ENCODE measurements at places on chromosomes 3 and 15.

- DNase-seq: no peak
Observed at GRCh38 chr15:45703670-45704328, 69.0 kb downstream of the SQOR start.

DNA sequence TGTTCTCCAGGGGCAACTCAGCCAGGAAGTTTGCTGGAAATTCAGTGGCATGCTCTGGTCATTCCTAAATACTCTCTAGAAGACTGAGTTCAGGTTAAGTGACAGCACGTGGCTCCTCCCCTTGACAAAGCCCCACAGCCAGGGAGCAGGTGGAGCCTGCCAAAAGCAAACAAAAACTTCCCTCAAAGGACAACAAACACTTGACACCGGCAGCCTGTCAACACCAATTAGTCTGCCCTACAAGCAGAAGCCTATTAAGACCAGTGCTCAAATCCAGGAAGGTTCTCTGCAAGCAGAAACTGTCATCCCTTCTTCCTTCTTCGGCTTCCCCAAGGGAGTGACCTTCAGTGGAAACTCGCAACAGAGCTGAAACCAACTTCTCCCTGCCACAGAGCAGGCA lies 5.0 kb downstream of the MEX3B start:
- DNase-seq: no peak

- DNase-seq: no peak
Observed at GRCh38 chr15:41971895-41972252, 483 bp downstream of the EHD4 start.

DNA sequence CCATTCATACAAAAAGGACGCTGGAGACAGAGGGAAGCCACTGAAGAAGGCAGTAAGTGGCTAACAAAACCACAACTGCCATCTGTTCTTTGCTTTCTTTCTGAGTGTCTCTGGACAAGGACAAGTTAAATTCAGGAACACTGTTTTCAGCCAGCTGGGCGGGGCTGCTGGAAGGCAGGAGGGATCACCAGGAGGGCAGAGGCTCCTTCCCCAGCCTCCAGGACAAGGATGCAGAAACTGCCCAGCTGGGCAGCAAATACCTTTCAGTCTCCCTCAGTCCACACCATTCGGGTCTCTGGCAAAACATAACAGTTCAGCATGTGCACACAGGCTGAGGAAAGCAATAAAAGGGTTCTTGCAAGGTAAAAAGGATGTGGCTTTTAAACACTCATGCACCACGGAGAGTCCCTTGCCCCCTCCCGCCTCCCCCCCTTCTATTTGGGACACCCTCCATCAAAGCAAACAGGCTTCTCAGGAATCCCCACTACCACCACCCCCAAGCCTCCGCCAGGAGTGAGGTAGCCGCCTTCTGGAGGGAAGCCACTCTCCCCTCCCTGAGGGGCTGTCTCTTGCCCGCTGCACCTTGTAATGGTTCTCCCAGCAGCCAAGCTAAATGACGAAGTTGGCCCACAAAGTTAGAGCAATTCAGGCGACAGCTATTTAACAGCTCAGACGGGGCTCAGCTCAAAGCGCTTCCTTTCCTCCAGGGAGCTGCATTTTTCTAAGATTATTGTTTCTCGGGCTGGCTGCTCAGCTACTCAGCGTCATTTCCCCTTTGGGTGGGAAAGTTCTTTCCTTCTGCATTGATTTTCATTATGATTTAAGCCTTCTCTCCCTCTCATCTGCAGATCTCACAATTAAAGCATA lies 3.8 kb downstream of the HEG1 start:
- no peak for DNase-seq

GRCh38 chr3:99774467-99774866 lies 43.2 kb upstream of the CMSS1 start:
- DNase-seq: no peak

DNA sequence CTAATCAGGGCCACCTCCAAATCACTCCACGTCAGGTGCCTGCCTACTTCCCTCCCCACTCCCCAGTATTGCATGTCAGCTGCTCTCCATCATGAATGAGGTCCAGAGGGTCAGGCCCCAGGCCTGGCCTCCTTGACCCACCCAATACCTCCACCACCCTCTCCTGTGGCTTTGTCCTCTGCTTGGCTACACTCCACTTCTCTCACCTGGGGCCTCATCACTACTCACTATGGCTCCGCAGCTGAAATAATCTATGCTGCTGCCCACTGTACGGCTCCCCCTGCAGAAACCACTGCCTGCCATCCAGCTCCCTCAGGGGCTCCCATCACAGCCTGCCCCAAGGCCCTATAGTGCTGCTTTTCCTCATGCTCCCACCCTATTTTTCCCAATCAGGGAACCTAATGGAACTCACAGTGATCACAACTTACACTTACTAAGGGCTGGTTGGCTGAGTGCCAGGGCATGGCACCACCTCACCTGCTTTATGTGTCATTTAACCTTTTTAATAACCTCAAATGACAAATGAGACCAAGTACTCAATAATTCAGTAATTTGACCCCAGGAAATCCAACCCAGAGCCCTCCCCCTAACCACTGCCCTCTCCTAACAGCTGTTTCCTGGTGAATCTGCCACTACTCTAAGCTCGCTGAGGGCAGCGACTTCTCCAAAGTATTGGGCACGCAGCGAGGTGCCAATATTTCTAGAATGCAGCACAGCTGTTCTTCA lies 2.3 kb downstream of the GORASP1 start:
- DNase-seq: no peak

GRCh38 chr3:142235690-142236089 lies 10.3 kb upstream of the GK5 start:
- no peak for DNase-seq

DNA sequence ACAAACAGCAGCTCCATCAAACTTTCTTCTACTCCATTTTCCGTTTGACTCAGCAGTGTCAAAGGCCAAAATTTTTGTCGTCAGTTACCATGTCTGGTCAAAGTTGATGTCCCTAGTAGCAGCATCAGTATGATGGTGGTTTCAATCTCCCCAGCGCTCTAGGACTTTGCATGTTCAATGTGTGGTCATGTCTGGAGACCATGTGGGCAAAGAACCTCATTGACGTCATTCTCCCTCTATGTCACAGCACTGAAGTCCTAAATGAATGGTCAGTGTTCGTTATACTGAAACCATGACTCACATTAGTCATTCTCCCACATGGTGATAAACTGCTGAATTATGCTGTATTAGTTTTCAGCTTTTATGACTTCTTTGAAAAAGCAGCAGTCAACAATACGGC lies 23.2 kb downstream of the SHC4 start:
- no peak for DNase-seq

DNA sequence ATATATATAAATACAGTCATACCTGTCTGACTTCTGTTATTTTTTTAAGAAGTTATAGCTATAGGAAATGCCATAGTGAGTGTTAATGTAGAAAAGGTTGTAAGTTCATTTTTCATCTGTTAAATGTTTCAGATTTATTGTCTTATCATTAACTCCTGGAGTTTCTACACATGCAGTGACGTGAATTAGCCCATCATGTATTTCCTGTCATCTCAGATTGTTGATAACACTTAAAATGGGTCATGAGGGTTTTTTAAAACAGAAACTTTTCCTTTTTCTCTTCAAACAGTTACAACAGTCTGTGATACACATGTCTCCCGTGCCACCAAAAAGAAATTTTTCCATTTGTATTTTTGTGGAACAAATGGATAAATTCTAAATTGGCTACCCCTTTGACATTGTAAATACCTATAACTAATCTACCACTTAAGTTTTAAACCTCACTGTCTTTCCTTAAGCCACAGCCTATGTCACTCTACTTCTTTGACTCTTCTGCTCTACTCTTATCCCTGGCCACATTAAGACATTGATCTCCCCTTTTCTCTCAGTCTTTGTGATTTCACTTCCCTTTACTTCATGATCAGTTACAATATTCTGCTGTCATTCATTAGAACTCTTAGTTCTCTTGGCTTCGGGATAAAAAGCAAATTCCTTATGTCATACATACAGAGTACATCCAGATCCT lies 89.1 kb downstream of the NEO1 start:
- no peak for DNase-seq

DNA sequence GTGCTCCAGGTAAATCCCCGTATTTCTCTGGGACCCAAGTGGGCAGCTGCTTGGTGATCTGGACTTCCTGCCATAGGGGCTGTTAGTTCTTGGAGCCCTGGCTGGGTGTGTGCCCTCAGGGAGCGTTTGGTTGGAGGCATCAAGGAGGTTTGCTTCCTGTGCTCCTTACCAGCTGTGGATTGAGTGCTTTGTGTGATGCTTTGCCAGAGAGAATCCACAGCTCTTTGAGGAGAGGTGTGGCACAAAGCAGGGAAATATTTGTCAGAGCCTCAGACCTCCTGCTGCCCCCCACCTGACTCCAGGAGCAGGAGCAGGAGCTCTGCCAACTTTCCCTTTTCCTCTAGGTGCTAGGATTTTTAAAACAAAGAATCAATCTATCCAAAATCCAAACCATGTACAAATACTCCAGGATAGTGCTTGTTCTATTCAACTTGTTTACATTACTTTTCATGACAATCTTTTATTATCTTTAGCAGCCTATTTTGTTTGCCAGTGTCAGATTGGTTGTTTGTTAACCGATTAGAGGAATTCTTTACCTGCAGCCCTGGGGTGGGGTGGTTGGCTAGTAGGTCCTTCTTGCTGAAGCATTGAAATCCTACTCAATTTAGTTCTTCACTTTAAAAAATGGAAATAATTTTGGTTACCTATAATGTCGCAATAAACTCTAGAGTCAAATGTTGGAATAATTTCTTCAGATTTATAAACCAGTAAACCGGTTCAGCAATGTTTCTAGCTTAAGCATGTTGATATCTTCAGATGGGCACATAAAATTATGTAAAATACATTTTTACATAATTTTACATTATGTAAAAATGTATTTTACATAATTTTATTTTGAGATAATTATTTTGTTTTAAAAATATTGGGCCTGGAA lies 2.5 kb downstream of the CTDSPL start:
- DNase-seq: peak; percentile 34

GRCh38 chr3:30886888-30887287 lies 7.6 kb downstream of the GADL1 start:
- no peak for DNase-seq

DNA sequence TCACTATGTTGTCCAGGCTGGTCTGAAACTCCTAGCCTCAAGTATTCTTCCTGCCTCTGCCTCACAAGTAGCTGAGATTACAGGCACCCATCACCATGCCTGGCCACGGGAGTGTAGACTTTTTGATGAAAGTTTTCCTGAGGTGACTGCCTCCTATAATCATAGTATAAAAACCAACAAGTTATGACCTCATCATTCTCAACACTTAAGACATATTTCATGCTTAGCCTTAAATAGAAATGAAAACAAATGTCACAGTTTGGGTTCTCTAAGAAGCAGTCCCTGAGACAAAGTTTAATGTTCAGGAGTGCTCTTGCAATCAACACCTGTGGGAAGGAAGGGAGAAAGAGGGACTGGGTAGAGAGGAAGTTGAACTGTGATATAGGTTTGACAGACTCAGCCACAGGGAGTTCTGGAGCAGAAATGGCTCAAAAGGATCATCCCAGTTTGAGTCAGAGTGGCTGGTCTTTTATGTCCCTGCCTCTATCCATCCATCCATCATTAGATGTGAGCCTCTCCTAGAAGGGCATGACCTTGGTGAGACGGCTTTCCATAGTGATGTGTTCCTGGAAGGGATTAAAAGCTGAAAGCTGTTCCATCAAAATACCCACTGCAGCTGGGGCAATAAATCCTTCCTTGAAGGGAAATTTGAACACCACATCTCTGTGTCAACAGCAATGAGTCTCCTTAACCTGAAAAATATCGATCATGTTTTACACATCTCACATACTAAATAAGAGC lies 16.2 kb upstream of the ABHD5 start:
- no peak for DNase-seq

DNA sequence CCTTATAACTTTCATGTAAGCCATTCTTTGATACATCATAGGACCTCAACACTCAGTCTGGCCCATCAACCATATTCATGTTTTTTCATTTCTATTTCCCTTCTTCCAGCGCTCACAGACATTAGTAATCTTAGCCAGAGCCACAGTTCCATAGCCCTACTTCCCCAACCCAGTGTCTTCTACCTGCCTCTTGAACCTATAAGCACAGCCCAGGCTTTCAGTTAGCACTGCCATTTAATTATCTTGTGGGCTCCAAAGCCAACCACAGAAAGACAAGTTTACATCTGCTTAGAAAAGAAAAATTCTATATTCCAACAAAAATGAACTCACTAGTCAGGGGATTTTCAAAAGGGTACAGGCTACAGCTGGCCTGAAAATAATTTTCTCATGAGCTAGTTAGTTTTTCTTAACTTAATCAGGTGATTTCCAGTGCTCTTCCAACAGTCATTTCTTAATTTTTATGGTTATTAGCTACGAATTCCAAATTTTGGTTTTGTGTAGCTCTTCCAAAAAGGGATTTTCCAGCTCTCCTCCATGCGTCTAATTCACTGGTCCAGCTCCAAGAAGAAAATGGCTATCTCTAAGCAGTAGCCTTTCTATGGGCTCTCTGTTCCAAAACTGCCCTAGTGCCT lies 13.7 kb downstream of the CD200 start:
- no peak for DNase-seq

DNA sequence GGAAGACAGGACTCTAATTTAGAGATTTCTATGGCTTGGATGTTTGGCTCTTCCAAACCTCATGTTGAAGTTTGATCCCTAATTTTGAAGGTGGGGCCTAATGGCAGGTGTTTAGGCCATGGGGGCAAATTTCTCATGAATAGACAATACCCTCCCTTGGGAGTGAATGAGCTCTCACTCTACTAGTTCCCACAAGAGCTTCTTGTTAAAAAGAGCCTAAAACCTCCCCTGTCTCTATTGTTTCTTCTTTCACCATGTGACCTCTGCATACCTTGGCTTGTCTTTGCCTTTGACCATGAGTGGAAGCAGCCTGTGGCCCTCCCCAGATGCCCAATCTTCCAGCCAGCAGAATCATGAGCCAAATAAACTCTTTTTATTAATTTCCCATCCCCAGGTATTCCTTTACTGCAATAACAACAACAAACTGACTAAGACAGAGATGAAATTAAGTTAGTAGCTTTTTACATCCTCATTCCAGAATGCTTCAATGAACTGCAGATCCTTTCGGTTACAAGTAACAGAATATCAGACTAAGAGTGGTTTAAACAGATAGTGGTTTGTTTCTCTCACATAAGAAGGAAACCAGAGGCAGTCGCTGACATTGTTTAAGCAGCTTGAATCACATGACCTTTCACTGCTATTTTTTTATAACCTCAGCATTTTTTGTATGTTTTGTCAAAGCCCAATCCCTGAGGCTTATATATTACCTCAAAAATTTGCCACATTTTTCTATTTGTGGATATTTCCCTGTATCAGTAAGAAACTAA lies 1013.3 kb upstream of the SEMA6D start:
- no peak for DNase-seq

- no peak for DNase-seq
Observed at GRCh38 chr3:136694321-136694720, 57.9 kb downstream of the STAG1 start.

- DNase-seq: no peak
Observed at GRCh38 chr3:117104792-117105191, 395.2 kb downstream of the TUSC7 start.
